ENCODE measurements at places on chromosomes 16 and 17.

DNA sequence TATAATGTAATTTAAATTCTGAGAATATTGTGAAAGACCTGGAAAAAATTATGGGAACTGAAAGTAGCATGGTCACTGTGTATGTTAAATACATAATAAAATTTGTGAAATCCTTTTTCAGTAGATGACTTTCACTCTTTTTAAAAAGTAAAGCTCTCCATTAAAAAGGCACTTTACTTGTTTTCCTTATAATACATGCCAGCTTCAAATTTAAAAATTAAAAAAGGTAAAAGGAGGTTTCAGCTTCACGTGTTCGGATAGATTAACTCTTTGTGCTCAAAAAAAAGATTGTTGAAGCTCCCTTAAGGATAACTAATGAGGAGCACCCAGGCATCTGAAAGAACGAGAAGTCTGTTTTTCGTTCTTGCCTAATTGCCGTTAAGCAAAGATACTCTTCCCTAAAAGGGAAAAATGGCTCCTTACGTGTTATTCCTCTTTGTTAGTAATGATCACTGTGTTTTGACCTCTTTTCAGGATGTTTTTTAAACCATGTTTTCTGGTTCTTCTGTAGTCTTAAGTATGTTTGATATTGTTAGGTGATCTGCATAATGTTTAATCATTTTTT, 87.8 kb downstream of the TUBD1 start:
- DNase-seq, result no peak

- DNase-seq, result no peak
Observed at GRCh38 chr16:56320811-56321558, 104.4 kb downstream of the AMFR start.

GRCh38 chr16:54822892-54823291, 107.8 kb upstream of the IRX5 start:
- no peak for DNase-seq

- DNase-seq, result no peak
Observed at GRCh38 chr16:65771707-65772106, 594.8 kb upstream of the CDH5 start.

DNA sequence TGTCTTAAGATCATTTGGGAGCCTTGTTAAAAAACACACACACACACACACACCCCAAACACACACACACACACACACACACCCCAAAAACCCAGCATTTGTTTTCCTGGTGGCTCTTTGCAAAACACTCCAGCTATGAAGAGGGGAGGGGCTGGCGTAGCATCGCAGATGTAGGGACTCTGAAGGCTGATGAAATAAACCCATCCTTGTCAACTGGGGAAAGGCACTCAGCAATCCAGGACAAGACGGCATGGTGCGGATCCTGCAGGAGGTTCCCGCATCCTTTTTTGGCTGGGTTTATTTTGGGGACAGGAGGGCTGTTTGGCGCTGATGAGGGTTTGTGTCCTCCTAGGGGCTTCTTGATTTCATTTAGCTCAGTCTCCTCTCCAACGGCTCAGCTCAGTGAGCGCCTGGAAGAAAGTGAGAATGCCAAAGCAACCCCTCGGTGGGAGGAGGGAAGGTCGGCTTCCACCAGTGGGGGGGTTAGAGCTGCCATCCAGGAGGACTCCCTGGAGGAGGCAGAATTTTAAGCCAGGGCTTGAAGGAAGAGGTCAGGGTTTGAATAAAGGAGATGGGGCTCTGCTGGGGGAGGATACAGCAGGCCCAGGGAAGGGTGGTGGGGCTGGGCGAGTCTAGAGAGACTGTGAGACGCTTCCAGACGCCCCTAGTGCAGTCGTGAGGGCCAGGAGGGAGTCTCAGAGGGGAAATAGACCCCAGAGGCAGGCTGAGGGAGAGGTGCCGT, 12.4 kb upstream of the GSE1 start:
- DNase-seq, result no peak

- DNase-seq, result no peak
Observed at GRCh38 chr16:69712914-69713581, 13.3 kb downstream of the NQO1 start.

DNA sequence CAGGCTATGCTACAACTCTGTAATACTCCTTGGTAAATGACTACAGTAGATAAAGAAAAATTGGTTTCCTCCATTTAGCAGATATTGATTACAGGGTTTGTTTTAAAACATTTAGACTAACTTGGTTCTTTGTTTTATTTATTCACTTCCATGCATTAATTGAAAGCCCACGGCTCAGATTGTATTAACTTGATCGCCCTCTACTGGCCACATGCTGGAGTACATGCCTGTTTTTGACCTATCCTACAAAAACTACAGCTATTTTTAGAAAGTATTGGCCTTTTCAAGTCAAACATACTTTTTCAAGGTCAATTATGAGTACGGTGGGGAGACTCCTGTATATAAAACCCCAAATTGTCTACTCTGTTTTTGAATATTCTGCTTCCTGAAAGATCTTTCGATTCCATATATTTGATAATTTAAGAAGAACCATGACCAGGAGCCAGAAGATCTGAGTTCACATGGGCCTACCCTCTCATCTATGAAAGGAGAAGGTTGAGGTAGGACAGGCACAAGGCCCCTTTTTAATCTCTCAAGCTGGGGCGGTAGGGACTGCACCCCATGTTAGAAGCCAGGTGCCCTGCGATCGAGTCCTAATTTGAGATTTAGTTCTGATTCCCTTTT, 51.8 kb downstream of the CA10 start:
- no peak for DNase-seq

DNA sequence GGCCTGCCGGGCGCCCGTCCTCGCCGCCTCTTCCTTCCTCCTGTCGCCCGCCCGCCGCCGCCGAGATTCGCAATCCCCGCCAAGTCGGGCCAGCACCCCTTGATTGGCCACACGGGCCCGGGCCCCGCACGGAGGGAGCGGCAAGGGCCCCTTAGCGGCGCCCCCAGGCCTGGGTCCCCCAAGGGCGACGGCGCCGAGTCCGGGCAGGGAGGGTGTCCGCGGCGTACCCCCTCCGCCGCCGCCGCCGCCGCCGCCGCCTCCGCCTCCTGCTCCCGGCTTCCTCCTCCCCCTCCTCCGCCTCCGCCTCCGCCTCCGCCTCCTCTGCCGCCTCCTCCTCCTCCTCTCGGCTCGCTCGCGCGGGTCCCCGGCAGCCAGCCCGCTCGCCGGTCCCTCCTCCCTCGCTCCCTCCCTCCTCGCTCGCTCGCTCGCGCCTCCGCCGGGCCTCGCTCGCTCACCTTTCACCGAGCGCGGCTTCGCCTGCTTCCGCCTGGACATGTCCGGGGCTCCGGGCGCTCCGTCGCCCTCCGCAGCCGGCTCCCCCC, 561 bp downstream of the ZNF423 start:
- DNase-seq, result peak; percentile 20

- DNase-seq, result no peak
Observed at GRCh38 chr16:49554681-49555080, 181.1 kb downstream of the C16orf78 start.

- no peak for DNase-seq
Observed at GRCh38 chr16:25066747-25067631, 44.6 kb upstream of the LCMT1 start.

DNA sequence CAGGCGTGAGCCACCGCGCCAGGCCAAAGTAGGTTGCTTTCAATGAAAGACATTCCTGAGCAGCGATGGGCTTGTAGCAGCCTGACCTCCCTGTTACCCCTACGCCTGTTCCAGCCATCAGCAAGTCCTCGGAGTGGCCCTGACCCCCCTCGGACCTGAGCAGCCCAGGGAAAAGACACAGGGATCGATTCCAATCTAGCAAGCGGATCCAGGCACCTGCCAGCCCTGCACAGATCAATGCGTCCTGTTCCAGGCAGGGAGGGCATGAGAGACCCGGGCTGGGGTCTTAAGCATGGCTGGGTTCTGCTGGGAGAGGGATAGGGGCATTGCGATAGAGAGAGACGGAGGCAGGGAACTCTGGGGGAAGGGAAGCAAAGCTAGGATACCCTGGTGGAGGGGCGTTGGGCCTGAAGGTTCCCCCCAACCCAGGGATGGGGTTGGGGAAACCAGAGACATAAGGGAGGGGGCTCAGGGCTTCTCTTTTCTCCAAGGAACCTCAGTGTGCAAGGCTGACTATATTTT, 21.9 kb downstream of the SRCIN1 start:
- no peak for DNase-seq

DNA sequence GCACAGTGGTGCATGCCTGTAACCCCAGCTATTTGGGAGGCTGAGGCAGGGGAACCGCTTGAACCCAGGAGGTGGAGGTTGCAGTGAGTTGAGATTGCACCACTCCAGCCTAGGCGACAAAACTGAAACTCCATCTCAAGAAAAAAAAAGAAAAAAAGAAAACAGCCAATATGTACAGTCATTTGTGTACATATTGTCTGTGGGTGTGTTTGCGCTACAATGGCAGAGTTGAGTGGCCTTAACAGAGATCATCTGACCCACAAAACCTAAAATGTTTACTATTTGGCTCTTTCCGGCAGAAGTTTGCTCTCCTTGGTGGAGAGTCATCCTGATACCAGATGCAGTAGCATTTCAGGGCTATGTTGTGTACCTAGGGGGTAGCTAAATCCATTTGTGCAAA, 57.9 kb downstream of the ARSG start:
- no peak for DNase-seq

GRCh38 chr16:66608241-66609138, 4.0 kb downstream of the CMTM3 start:
- peak; percentile 63 for DNase-seq

- no peak for DNase-seq
Observed at GRCh38 chr16:83418565-83418964, 389.2 kb upstream of the HSBP1 start.

DNA sequence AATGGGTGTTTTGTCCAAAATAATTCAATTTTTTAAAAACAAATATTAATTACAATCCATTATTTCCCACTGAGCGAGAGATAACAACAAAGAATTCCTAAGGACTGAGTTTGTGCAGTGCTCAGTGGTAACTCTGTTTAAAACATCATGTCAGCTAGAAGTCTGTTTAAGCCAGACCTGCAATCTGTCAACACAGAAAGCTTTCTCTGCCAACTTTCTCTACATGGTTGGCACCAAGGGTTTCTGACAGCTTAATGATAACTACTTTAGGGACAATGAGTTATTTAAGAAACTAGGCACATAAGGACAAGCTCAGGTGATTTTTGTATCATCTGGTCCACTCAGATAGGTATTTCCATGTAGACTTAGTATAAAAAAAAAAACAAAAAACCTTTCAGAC, 81.8 kb downstream of the WDR59 start:
- DNase-seq, result no peak

- DNase-seq, result no peak
Observed at GRCh38 chr17:55344514-55344997, 77.1 kb downstream of the MMD start.

GRCh38 chr16:67672739-67673662, 6.4 kb downstream of the C16orf86 start:
- DNase-seq, result no peak

DNA sequence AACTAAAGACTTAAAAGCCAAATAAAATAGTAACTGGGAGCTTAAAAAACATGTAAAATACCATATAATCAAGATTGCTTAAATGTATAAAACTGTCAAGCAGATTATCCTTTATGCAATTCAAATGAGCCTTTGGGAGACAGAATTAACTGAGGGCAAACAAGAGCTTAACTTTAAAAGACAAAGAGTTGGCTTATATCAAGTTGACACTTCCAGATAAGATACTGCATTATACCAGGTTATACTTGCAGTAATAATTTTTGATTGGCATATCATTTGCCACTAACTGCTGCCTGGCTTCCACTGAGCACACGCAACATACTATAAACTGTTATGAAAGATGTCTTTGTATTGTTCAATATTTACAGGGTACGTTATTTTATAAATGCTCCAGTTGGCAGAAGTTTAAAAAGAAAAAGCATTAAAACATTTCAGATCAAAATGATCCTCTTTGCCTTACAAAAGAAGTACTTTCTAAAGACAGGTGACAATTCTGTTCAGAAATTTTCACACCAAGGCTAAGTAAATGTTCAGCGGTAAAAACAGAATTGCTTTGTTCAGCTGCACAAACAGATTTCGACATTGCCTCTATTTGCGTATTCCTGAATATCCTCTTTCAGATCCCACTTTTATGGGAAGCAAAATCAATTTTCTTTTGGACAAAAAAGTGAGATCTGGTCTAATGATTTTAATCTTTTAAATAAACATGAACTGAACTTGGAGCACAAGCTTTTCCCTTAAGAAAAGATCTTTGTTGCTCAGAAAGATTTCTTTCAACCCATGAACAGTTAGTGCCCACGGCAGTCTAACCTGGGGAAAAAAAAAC, 50.7 kb downstream of the TOX3 start:
- no peak for DNase-seq

DNA sequence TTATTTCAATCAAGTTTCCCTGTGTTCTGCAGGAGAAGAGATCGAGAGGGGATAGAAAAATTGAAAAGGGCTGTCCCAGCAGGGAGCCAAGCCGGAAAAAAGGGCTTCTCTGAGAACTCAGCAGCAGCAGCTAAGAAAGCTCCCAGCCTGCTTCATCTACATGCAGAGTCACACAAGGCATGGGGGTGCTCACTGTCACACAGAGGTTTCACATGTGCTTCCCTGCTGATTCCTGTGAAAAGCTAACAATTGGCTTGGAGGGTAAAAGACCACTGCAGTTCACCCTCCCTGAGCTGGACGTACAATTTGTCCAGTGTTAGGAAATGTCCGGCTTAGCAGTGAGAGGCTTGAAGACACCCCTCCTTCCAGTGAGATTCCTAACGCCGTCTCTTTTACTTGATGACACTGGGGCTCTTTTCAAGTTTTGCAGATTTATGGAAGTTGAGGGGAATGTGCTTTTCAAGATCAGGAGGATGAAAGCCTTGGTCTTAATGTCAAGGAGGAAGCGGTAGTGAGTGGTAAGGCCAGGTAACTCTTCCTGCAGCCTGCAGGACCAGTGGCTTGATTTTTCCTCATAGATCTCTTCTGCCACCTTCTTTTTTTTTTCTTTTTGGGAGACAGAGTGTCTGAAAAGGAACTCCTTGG, 85.6 kb downstream of the WNT3 start:
- DNase-seq, result no peak

GRCh38 chr17:49882434-49882833, 34.6 kb upstream of the TAC4 start:
- no peak for DNase-seq

GRCh38 chr17:47952171-47953021, 5.3 kb downstream of the PRR15L start:
- DNase-seq, result no peak

DNA sequence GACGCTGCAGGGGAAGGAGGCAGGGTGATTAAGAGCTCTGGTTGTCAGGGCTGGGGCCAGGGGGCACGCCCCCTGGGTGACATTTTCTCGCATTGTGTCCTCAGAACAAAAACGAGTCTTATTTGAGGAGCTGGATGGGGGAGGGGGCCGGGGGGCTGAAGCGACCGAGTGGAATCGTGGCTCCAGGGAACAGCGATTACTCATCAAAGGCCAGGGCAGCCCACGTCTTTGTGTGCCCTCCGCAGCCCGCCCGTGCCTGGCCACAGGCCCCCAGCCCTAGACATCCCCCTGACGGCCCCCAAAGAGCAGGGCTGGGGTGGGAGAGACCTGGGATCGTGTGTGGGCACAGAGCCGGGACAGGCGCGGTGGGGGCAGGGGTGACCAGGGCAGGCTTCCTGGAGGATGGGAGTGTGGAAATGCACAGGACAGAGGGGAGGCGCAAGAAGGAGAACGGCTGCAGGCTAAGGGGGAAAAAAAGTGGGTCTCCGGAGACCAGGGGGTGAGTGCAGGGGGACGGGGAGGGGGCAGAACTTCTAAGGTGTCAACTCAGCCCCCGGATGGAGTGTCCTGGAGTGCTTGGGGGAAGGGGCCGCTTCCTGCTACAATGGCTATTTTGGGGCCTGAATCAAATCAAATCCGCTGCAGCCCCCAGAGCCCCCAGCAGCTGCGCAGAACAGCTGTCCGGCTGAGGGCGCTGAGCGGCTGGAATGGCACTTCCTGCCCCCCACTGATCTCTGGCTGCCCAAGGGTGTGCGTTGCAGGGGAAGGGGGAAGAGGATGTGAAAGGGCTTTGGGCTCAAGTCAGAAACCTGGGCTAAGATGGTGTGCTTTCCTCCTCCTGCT, 24.0 kb upstream of the PHB1 start:
- no peak for DNase-seq

Data from pulmonary artery endothelial cell (primary cell).